ENCODE measurements at places on chromosomes 4 and X. TPM values are rescaled to one million over a fixed set of nuclear protein-coding genes. Genes with fewer than 3 reads are reported as not detected.

DNA sequence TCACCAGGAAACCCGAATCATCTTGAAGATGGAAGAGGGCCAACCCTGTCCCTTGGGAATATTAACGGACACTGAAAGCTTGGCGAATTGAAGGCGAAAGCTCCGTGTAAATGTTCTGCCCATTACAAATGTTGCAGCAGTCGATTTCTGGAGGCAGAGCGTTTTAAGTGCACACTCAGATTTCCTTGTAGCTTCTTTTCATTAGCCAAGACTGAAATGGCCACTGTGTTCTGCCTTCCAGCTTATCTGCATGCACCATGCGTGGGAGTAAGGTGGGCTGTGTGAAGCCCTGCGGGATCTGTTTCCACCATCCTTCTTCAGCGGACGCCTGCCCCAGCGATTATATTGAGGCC lies 1.3 kb downstream of the SMIM20 start:
- DNase-seq = no peak

Gene DUX4
- not detected for total RNA-seq

Gene MAGEA9B
- total RNA-seq = not detected

- no peak for DNase-seq
These were observed 1049.7 kb downstream of the FAT4 start for GRCh38 chr4:126364311-126364911.

- DNase-seq = no peak
These were observed 16.4 kb downstream of the DDX3X start for GRCh38 chrX:41350150-41350975.

GRCh38 chrX:53128097-53128749 lies 34.3 kb downstream of the KANTR start:
- DNase-seq = no peak

Gene FGF13
- total RNA-seq = 18.3 TPM

- no peak for DNase-seq
These were observed 165.3 kb upstream of the DGKK start for GRCh38 chrX:50635817-50636365.

DNA sequence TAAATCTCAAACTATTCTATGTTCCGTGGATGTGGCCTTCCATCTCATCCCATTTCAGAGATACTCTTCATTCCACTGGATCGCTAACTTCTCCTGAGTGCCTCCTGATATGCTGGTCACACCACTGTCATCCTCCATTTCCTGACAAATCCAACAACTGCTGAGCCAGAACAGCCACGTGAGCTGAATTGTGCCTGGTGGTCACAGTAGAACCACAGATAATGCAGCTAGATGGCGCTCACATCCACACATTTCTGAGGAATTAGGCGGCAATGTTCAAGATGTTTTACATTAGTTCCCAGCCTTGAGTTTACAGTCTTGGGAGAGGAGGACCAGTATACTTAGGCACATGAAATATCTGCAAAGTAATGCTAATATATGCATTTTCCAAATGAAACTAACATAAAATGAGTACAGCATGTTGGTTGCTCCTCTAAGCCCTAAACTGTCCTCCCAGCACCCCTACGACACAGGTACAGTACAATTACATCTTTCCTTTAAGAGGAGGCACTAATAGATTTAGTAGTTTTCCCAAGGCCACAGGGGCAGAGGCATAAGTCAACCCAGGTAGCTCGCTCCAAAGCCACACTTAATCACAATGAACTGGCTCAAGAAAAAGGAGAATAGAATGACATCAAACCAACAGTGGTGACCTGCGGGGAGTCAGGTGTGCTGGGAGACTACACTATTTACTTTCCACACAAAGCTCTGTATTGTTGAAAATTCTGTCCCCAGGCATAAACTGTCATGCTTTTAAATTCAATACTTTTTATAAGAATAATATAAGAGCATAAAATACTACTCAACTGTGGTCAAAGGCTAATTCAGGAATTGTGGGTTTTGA lies 134.2 kb downstream of the CHIC2 start:
- DNase-seq = peak; percentile 83

Gene SYTL5
- not detected for total RNA-seq
